ENCODE measurements at places on chromosomes 5 and 9.

DNA sequence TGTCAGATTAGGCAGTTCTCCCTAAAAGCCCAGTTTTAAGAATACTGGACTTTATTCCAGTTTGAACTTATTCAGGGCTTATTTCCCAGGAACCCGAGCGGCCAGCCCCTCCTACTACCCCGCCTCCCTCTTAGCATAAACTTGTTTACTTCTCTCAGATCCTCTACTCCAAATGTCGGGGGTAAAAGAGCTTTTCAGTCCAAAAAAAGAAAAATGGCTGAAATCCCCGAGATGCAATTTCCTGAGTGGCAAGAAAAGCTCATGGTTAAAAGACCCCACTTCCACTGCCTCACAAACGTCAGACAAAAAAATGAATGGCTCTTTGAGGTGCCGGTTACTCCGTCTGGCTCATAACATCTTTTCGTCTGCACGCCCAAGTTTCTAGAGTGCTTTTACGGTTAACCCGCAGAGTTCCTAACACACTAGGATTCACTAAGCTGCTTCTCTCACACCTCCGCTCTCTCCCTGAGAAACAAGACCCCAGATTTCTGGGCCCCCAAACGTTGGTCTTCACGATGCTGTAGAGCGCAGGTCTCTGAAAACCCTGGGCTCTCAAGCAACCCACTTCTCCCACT, 402 bp downstream of the BRD8 start:
- DNase-seq, result peak; percentile 30

DNA sequence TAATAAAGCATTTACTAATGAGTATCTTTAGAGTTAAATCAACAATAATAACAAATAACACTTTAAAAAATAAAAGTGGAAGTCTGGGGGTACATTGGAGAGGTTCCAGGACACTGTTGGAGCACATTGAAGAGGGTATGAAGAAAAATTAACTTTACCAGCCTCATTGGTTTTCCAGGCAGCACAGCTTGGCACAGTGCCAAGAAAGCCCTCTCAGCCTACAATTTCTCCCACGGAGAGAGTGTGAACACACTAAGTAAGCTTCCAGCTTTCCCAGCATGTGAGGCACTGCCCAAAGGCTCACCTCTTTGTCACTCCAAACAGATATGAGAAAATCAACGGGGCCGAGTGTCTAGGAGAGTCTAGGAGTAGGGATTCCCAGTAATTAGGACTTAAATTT, 1912.8 kb upstream of the NUDT12 start:
- DNase-seq, result no peak

GRCh38 chr9:88216126-88216995, 78.1 kb upstream of the SPATA31C2 start:
- no peak for DNase-seq

DNA sequence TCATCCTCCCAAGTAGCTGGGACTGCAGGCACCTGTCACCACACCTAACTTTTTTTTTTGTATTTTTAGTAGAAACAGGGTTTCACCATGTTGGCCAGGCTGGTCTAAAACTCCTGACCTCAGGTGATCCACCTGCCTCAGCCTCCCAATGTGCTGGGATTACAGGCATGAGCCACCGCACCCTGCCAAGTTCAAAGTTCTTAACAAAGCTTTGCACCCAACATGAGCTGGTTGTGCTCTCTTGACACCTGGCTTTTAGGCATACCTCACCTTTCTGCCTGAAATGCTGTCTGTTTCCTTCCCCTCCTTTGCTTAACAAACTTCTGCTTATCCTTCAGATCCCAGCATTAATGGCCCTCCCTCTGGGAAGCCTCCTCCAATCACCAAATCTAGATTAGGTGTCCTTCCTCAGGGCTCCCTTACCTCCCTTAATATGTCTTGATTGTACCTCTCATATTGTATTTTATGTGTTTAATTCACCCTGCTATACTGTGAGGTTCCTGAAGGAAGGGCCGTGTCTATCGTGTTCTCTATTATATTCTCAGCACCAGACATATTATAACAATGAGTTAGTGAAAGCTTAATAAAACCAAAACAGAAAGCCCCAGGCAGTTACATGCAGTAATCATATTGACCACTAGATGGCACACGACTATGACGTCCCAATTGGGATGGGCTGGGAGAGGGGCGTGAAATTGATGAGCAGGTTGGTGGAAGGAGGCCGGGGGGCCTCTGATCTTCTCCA, 62.9 kb upstream of the PPARGC1B start:
- peak; percentile 35 for DNase-seq

DNA sequence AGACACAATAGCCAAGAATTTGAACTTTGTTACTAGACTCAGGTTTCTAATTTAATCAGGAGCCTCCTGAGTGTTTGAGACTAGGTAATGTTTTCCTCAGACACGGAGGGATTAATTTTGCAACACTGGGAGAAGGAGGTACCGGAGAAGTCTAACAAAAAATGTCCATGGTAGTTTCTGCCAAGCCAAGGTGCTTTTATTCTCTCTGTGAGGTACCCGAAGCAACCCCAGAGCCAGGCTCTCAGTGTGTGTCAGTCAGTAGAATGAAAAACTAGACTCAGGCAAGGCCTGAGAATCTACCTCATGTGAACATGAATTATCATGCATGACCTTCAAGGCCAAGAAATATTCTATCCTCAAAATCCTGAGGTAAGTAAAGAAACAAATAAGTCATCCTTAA, 980.8 kb upstream of the DMAC1 start:
- no peak for DNase-seq

GRCh38 chr5:148965511-148966265, 97.2 kb downstream of the SH3TC2 start:
- DNase-seq, result no peak

- DNase-seq, result no peak
These were observed 297.5 kb upstream of the TNC start for GRCh38 chr9:115415450-115415849.

- DNase-seq, result no peak
These were observed 527.2 kb downstream of the KCTD16 start for GRCh38 chr5:144697847-144698262.

DNA sequence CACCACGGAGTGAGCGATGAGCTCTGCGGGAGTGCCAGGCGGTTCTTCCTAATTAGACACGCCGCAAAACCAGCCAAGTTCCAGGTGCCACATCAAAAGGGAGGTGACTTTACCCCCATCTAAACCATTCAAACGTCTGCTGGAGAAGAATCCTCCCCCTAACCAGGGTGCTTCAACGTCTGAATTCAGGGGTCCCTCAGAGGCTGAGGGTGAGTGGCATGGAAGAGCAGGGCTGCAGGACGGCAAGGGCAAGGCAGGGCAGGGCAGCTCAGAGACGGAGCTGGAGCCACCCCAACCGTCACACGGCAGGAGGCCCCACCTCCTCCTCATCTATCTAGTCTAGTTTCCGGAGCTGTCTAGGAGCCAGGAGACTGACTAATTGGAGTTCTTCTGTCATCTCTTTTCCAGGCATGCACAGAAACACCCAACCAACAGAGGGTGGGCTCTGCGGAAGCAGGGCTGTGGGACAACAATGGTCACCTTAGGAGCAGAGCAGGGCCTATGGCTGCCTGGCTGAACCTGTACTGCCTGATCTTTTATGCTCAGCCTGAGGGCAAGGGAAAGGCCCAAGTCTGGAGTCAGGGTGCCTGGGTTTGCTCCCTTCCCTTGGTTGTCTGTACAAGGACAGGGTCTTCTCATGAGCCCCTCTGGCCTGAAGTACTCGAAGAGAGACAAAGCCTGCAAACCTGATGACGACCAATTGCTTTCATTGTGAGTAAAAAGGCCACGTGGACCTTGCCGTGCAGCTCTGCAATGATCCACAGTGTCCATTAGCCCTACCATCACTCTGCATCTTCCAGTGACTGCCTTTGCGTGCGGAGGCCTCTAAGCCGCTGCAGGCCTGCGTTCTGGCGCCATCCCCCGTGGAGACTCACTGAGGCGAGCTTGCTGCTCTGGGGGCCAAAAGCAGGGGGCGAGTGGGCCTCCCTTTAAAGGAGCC, 81.0 kb upstream of the SLC25A51 start:
- DNase-seq, result no peak

DNA sequence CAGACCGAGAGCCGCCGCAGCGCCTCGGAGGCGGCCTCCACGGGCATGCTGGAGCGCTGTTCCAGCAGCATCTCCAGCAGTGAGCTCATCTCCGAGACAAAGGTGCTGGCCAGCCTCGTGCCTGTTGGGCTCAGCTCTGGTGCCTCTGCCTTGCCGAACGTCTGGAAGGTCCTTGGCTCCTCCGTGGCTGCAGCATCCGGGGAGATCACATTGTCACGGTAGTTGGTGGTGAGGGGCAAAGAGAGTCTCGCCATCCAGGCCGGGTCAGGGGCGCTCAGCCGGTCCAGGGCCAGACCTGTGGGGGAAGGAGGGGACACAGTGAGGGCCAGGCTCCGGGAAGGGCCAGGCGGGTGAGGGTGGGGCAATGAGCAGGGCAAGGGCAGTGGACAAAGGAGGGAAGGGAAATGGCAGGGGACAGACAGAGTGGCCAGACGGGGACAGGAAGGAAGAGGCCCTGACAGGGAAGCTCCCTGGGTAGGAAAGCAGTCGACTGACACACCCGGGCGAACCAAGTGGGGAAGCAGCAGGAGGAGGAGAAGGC, 12.4 kb downstream of the PCDH12 start:
- DNase-seq, result no peak

DNA sequence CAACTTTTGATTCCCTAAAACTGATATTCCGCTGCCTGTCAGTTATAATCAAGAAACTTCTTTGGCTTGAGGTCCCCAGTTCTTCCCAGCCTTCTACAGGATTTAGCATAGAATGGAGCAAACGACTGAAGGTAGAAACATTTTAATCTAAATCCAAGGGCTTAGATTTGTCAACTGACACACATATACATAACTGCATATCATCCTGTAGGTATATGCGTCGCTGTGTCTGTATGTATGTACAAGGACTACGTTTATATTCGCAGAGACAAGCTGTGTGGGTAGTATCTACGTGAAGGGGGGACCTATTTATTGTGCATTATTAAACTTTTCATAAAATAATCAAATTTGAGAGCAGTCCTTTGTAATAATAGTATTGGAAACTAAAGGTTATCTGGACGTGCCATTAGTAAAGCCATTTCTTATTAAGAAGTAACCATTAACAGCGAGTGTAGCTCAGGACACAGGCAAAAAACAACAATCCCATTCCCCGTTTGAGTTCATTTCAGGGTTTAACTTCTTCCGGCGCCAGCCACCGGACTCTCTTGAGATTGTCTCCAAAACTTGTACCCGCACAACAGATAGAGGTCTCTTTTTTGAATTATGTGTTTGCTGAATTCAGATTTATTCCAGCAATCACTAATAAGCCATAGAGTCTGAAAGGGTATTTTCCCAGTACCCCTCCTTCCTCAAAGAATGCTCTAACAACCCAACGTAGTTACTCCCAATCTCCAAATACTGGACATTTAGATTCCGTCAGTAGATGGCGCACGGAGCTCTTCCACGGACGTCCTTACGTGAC, 2.1 kb upstream of the MLLT3 start:
- peak; percentile 50 for DNase-seq

DNA sequence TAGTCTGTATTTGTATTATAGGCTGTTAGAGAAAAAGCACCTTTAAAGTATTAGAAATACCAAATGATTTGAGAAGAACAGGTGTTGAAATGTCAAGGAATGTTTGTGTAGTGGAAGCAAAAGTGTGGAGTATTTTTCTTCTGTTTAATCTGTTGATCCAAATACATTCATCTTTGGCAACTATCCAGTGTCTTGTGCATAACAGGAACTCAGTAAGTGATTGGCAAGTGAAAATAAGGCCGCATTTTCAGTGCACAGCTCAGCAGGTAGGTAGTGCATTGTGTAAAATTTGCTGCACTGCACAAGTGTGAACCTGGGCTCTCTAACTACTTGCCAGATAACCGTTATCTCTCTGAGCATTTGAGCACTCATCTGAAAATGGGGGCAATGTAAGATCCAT, 61.8 kb downstream of the CHSY3 start:
- DNase-seq, result no peak

GRCh38 chr5:160298189-160298588, 14.2 kb downstream of the CCNJL start:
- DNase-seq, result no peak

DNA sequence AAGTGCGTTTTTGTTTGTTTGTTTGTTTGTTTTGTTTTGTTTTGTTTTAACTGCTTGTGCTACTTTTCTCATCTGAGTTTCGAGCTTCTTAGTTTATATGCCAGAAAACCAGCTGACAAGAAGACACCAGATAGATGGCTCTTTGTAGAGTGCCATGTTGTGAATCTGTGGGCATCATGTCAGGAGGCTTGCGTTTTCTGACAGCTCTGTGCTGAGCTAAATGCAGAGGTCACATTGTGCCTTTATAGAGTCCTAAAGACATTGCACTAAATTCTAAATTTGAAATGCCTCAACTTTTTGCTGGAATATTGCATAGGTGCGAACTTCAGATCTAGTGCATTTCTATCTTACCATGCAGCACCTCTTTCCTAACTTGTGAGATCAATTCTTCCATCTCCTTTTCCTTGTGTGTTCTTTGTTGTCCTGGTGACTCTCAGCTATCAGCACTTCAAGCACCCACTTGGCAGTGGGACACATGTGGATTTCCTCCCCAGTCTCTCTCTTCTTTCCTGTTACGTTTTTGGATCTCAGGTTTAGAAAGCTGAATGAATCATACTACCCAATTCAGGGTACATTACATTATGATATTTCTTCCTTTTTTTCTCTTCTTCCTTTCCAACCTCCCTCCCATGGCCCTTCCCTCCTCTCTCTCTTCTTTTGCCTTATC, 379.0 kb upstream of the RPS23 start:
- DNase-seq, result no peak

DNA sequence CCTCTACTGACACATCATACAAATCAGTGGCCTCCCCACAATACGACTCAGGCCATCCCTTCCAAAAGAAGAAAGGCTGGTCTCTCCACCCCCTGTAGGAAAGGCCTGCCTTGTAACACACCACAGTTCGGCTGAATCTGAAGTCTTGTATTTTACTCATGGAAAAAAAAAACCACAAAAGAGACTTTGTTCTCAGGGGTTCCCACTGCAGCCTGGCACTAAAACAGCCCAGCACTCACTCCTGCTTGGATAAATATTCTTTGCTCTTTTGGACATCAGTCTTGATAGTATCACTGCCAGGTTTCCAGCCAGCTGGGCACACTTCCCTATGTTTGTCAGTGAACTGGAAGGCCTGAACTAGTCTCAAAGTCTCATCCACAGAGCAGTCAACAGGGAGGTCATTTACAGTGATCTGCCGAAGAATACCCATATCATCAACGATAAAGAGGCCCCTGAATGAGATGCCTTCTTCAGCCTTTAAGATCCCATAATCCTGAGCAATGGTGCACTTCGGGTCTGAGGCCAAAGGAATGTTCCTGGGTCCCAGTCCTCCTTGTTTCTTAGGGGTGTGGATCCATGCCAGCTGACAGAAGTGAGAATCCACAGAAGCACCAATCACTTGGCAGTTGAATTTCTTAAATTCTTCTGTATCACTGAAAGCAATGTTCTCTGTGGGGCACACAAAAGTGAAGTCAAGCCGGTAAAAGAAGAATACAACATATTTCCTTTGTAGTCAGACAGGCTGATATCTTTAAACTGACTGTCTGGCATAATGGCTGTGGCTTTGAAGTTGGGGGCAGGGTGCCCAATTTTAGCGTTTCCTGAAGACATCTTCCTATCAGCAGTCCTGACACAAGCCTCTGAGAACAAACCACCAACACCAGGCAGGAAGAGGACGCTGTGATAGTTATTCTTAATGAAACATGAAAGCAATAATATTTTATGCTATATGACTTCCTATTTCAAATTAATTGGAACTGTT, 198.1 kb downstream of the LURAP1L start:
- no peak for DNase-seq

GRCh38 chr5:79235634-79236361, at the start of gene JMY:
Gene JMY, plus strand, starts transcription at chr5:79236131. Its CDS starts 520 bp downstream, at chr5:79236651.
- DNase-seq, result peak; percentile 84

All from stimulated activated CD4-positive, alpha-beta T cell treated with anti-CD3 and anti-CD28 coated beads, Interleukin-4, amount 100 ng/mL, for 24 hours (primary cell).